ENCODE measurements at places on chromosomes 11 and 22. TPM values are rescaled to one million over a fixed set of nuclear protein-coding genes. Genes with fewer than 3 reads are reported as not detected.

The TRPC6 gene
- total RNA-seq, result 0.21 TPM

The SLC17A6 gene
- total RNA-seq, result not detected

The CRYBB2 gene
- total RNA-seq, result not detected

The KCNA4 gene
- total RNA-seq, result not detected

The CSNK2A3 gene
- 4.1 TPM for total RNA-seq

The DDI1 gene
- not detected for total RNA-seq

The BTBD18 gene
- total RNA-seq, result not detected

The MUC2 gene
- total RNA-seq, result under 0.01 TPM

The CHST1 gene
- 1.7 TPM for total RNA-seq

The ZC3H7B gene
- 57.0 TPM for total RNA-seq

The OR5A1 gene
- total RNA-seq, result not detected

Measured in nasal cavity respiratory epithelium epithelial cell of viscerocranial mucosa (primary cell).